LNCaP clone FGC (cell line): ENCODE measurements at places on chromosomes 7 and 10.

DNA sequence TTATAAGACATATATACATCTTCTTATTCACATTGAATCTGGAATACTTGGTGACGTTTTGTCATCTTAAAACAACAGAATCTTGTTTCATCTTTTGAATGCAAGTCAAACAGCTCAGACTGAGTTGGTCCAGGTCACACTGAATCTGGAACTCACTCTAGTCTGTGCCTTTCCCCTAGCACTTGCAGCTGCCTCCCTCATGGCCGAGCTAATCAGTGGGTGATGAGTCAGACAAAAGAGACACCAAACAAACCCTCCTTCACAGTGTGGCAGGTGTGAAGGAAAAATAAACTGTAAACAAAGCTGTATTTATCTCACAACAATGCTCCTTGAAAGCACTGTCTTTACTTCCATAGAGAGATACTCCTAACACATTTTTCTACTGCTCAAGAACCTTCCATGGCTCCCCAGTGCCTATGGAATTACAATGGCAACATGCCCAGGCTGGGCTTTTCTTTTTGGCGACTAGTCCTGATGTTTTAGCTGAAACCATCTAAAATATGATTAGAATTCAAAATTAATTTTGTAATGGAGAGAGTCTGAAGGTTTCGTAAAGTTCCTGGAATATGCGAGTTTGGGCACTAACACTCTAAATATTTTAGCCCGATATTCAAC is 140.0 kb downstream of the ZNF365 start:
- DNase-seq = no peak

GRCh38 chr10:122462533-122463465 is 1.4 kb downstream of the HTRA1 start:
- no peak for DNase-seq

DNA sequence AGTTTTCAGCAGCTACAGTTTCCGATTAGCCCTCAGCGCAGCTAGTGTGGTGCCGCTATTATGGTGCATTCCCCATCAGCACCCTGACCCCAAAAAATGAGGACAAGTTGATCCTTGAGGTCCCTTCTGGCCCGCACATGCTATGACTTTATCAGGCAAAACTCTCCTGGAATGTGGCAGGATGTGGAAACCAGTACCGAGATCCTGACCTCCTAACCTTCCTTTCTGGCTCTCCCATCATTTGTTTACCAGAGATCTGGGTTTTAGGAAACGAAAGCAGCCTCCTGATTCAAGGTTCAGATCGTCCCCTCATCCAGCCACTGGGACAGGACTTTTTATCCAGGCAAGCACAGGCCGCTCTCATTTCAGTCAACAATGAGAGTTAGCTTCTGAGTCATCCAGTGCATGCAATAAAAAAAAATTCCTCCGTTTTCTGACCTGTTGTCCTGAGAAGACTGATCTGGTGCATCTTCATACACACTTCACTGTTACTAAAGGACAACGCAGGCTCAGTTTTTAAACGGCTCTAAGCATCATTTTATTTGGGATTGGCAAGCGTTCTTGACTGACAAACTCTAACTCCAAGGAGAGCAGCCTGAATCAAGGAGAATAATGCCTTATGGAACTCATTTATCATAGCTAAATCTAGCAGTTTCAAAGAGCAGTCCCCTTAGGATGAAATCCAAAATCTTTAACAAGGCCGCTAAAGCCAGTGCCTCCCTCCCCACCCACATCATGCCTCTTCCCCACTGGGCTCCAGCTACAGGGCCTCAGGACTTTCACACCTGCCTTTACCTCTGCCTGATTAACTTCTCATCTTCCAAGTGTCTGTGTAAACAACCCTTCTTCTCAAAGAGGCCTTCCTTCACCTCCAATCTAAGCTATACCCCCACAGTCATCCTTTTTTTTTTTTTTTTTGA is 17.1 kb downstream of the PDLIM1 start:
- peak; percentile 27 for DNase-seq

- DNase-seq = no peak
Observed at GRCh38 chr7:107224374-107225223, 55.8 kb downstream of the HBP1 start.

- DNase-seq = no peak
Observed at GRCh38 chr7:44308596-44309270, 16.7 kb downstream of the CAMK2B start.

DNA sequence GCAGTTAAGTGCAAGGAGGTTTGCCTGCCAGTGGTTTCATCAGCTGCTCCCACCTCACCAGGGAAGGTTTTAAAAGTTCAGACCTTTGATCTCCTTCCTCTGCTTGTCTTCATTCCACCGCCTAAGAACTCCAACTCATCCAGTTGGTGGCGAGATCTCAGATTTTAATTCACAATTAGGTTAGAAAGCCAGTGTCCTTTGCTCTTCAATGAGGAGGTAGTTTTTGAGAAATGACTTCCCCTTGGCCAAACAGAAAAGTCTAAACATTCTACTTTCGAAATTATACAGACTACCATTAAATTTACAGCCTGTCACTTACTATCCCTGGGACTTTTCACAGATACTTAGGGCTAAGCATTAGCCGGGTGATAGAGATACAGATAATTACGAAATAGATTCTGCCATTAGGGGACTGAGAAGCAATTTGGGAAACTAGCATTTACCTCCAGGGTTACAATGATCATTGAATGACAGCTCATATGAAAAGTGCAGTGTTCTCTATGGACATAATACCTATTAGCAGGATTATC is 513.4 kb upstream of the GHITM start:
- no peak for DNase-seq

- DNase-seq = no peak
Observed at GRCh38 chr10:69837261-69837660, 35.6 kb downstream of the COL13A1 start.

DNA sequence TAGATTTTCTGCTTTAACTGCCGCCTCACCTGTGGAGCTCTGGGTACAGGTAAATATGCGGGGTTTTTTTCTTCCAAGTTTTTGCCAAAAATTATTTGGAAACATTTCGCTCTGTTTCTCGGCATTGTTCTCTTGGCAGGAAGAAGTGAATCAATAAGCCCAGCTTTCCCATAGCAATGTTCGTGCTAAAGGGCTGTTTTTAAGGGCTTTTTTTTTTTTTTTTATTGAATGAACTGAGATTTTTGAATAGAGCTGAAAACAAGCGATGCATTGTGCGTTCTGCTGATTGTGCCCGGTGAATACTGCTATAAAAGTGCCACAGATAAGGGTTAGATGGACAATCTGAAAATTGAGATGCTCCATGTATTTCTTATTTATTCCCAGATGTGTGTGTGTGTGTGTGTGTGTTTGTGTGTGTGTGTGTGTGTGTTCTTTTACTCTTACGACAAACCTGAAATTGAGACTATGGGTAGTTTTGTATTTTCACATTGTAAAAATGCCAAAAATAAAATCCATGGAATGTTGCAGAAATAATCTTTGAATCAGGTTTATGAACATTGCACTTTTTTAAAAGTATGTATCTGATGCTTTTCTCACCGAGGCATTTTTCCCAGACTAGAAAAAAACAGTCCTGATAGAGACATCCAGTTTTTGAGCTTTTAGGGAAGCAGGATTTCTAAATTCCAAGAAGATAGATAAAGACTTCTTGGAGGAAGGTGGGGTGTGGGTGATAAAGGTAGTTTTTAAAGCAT is 30.5 kb downstream of the KIAA1217 start:
- DNase-seq = no peak

DNA sequence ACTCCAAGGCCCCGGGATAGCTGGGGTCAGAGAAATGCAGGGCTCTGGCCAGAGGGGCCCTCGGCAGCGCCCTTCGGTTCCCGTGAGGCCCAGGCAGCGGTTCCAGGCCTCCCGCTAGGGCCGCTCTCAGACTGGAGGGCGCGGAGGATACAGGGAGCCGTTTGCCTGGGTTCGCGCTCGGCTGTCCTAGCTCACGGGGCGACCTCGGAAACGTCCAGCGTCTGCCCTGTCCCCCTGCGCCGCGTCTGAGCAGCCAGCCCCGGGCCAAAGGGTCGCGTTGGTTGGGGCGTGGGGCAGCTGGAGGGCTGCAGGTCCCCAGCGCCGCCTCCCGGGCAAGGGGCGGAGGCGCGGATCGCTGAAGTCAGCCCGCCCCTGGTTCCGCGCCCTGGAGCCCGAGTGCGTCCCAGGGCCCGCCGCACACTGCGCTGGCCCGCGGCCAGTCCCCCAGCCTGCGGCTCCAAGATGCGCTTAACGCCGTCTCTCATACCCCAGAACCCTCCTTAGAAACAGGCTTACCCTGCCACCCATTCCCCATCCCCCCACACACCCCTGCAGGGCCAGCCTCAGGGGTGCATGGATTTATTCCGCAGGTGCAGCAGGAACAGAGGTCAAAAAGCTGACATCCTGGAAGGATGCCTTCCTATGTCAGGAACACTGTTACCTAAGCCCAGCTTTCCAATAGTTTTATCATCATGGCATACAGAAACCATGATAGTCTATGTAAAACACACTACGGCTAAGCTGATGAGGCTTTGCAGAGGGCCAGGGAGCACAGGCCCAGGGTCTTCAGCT is 22.1 kb upstream of the OPN4 start:
- DNase-seq = no peak

GRCh38 chr7:2409745-2410414 is 6.5 kb downstream of the CHST12 start:
- DNase-seq = no peak

GRCh38 chr10:7314170-7314569 is 96.7 kb downstream of the SFMBT2 start:
- DNase-seq = no peak

DNA sequence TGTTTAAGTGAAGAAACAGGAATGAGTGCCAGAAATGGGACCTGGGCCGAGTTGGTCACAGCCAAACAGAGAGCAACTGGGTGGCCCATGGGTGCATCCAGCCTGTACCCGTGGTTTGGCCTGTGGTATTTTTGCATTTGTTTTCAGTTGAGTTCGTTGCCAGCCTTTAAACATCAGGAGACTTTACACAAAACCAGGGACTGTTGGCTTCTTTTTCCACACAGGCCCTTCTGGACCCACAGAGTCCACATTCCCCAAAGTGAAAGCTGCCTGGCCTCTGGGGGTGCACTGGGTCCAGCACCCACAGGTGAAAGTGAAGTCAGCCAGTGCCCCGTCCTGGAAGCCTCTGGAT is 54.1 kb upstream of the TNS3 start:
- DNase-seq = no peak

DNA sequence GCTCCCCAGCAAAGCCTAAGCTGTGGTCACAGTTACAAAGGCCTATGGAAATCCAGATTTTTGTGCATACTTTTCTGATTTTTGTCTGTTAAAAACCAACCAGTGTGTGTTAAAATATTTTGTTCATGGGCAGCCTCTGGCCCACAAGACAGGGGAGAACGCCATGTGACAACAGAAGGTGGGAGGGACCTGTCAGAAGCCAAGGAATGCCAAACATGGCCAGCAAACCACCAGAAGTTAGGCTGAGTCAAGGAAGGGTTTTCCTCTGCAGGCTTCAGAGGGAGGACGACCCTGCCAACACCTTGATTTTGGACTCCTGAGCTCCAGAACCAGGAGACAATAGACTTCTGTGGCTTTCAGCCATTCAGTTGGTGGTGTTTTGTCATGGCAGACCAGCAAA is 127.3 kb downstream of the CUL2 start:
- DNase-seq = no peak

DNA sequence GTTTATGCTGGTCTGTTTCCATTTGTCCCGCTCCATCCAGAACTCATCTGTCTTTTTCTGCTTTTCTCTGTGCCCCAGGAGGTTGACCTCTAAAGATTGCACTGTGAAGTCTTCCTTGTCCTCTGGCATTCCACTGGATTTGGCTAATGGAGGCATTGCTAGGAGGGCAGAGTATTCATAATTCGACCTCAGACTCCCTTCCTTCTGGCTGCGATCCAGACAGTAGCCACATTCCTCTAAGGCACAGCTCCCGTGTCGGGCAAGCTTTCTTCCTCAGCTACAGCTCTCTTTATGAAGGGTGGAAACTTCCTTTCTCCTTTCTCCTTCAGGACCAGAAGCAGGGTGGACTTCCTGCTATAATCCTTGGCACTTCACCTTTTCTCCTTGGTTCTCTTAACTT is 175.9 kb downstream of the BAMBI start:
- DNase-seq = no peak

DNA sequence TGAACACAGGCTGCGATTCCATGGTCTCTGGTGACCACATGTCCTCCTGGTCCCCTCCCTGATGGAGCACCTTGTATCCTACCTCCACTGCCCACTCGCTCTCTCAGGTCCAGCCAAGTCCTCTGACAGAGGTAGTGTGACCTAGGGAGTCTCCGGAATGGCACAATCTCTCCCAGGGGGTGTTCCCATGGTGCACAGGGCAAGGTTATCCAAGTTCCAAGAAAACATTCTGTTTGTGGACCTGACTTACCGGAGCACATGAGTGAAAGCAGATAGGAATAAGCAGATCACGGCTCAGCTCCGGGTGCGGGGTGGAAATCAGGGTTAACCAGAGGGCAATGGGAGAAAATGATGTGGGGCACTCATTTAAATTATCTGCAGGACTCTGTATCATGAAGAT is 45.8 kb upstream of the INSIG1 start:
- no peak for DNase-seq

DNA sequence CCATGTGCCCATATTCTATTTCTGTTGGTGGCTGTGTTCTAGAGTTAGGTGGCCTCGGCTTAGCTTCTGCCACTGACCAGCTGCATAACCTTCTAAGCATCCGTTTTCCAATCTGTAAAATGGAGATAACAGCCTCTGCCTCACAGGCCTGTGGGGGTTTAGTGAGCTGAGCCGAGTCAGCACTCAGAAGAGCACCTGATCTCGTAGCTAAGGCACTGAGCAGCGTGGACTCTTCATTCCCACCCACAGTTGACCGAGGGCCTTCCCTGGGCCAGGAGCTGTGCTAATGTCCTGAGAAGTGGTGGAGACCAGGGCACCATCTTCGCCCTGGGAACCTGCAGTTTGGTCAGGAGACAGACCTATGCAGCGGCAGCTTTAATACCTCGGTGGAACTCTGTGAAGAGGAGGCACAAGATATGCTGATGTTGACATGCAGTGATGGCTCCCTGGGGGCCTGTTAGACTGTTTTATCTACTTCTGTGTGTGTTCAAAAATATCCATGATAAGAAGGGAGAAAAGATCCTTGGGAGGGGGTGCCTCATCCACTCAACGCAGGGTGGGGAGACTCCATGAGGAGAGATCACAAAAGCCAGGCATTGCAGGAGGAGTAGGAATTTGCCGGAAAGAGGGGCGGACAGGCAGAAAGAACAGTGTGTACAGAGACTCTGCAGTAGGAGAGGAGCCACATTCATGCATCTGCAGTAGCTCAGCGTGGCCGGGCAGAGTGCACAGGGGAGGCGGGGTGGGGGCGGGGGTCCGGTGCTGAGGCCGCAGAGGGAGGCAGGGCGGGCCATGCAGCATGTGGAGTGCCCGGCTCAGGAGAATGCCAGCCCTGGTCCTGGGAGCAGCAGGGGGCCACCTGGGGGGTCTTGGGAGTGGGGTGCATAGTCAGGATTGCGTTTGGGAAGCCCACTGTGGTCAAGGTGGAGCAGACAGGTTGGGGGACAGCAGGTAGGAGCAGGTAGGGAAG is 136.8 kb downstream of the C10orf105 start:
- no peak for DNase-seq
